Stimulated activated CD4-positive, alpha-beta T cell treated with anti-CD3 and anti-CD28 coated beads, Interleukin-1b, Interleukin-23, amount 100 ng/mL, for 1 hour (primary cell): ENCODE measurements at places on chromosomes 11 and 22.

DNA sequence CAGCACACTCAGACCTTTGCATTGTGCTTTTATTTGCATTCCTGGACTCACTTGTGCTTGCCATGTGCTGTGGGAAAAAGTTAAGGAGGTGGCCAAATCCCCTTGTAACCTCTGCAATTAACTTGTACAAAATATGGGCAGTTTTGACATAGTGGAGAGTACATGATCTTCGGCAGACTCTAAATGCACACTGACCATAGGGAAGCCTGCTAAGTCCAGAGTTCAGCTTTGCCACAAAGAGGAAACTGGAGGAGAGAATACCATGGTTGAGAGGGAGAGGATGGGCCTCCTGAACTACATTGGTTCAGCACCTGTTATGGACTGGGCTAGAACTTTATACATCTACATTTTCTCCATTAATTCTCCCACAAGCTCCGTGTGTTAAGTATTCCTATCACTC, 37.6 kb upstream of the CEP295 start:
- no peak for DNase-seq

DNA sequence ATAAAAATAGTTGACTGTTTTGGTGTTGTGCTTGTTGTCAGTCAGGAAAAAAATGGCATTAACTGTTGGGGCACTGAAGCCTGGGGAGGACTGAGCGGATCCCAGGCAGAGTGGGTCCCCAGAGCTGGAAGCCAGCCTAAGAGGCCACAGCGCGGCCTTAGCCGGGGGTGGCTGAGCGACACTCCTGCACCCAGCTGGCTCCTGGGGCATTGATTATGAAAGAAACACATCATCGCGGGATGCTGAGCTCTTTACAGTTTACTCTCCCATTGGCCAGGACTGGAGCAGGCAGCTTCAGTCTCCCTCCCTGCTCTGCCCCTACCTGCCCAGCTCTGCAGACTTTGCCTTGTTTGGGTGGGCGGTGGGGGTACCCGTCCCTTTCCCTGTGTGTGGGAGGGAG, 121.5 kb downstream of the ST3GAL4 start:
- no peak for DNase-seq

DNA sequence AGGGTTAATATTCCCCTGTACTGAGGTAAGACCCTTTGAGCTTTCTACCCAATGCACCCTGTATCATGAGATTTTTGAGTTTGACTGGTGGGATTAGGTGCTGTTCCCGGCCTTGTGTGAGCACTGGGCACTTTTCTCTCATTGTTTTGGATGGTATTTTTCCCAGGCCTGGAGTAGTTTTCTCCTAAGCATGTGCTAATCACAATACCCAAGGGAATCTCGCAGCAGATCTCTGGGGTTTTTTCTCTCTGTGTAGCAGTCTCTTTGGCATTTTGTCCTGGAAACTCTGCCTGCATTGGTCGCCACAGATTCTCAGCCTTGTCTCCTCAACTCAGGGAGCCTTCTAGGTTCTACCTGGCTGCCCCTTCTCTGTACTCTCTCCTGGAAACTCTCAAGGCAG, 19.9 kb downstream of the IGHMBP2 start:
- DNase-seq, result no peak

- DNase-seq, result no peak
These were observed 119.2 kb downstream of the ME3 start for GRCh38 chr11:86553265-86553664.

- no peak for DNase-seq
These were observed 107.2 kb downstream of the TSPAN18 start for GRCh38 chr11:44833877-44834452.

- DNase-seq, result no peak
These were observed 761 bp upstream of the NXF1 start for GRCh38 chr11:62805961-62806441.

GRCh38 chr22:22048981-22049531, 66.5 kb upstream of the TOP3B start:
- no peak for DNase-seq

- no peak for DNase-seq
These were observed 75.4 kb downstream of the MAML2 start for GRCh38 chr11:96267496-96268032.

DNA sequence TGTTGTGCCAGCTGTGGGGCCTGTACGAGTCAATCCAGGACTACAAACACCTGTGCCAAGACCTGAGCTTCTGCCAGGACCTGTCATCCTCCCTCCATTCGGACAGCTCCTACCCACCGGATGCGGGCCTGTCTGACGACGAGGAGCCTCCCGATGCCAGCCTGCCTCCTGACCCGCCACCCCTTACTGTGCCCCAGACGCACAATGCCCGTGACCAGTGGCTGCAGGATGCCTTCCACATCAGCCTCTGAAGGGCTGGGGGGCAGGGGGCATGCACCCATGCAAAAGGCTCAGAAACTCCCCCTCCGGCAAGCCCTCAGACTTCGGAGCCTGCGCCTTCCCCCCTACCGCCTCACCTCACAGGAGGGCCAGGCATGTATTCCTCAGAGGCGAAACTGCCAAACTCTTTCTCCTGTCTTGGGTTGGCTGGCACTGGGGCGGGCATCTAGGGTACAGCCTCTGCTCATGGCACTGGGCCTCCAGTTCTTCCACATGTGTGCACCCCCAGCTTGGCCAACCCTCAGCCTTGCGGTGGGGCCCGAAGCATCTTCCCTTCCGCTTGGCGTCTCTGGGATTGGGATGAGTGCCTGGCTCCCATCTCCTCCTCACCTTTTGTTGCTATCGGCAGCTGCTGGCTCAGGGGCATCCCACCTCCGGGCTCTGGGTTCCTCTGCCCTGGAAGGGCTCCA, 1.2 kb downstream of the FAM89B start:
- DNase-seq, result no peak
